ENCODE measurements at places on chromosomes 2 and 18.

DNA sequence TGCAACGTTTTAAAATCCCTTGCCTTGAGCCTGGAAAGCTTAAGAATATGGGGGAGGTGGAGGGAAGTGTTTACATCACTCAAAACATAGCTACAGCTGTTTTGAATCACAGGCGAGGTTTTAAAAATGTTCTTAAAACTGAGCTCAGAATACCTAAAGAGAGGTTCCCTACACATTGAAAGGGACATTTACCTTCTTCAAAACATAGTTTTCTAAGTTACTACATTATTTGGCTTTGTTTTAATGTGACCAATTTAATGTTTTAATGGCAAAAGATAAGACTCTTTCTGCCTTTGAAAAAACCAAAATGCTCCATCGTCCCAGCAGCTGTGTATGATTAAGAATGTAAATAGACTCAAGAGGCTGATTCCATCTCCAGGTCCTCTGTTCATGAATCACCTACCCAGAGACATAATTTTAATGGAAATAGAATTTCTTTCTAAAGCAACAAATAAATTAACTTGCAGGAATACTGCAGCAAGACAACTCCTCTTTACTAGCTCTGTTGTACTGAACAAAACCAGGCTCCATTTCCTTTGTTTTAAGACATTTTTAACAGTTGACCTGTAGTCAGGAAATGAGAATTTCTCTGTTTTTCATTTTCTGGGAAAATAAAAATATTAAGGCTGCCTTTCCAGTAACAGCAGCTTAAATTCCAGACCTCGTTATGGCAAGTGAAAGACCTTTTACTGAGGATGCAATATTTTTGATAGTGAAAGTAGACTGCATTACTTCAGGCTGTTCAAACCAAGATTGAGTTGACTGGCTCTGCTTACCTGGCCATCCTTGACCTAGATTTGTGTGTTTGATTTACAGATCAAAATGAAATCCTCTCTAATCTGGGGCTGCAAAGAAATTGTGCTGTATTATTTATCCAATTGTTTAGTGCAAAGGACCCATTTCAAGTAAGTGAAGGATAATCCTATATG lies 33.7 kb upstream of the WDR75 start:
- no peak for DNase-seq

DNA sequence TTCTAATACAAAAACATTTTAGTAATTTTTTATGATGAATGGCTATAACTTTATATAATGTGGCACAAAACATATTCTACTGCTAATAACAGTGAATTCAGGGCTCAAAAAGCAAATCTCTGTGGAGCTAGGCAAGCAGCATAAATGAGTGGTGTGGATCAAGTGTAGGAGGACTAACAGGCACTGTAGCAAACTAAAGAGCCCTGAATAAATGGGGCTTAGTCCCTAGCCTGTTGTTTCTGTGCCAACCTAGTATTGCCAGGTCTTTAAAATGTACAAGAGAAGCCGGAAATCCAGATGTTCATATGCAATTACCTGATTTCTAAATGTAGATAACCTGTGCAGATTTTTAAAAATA lies 18.5 kb downstream of the REL start:
- no peak for DNase-seq

GRCh38 chr18:34886177-34886576 lies 155.0 kb upstream of the MAPRE2 start:
- no peak for DNase-seq

GRCh38 chr2:41127351-41127750 lies 675.5 kb upstream of the SLC8A1 start:
- no peak for DNase-seq

GRCh38 chr2:37568565-37568964 lies 102.9 kb downstream of the CDC42EP3 start:
- no peak for DNase-seq

DNA sequence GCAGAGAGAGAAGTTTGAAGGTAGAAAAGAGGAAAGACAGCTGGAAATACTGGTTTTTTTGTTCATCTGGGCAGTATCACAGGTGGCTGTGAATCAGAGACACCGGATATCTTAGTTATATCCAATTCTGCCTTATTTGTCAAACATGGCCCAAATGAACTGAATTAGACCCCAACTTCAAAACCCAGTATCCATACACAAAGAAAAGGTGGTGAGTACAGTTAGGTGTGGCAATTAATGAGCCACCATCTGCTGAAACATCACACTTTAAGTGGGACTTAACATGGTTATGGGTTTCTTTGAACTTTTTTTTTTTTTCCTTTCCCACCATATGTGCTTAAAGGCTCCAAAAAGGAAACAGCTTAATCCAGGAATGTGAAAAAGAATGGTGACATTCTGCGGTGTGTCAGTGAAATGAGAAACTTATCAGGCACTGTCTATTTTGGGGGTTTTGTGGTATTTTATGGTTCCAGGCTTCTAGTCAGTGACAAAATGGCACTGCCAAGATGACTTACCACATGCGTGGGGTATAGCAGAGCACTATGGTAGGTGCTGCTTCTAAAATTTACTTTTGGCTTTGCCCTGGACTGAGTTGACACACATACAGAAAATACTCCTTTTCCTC lies 5.0 kb upstream of the TMEM178A start:
- no peak for DNase-seq

GRCh38 chr2:130827502-130828251 lies 9.0 kb upstream of the ARHGEF4 start:
- DNase-seq: no peak

DNA sequence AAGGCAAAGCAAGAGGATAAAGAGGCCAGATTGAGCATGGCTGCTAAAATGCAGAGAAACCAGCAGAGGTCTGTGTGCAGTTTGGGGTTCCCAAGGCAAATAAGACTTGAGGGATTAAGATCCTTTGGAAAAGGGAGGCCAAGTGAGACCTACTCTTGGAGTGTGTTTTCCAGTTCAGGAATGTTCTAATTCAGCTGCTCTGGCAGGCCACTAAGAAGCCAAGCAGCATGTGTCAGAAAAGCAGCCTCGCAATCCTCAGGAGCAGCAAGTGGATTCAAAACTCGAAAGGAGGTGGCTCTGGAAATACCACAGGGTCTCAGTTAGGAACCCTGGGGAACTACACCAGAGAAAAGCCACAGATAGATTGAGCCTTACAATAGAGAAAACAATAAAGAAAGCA lies 569.2 kb downstream of the METTL4 start:
- no peak for DNase-seq

DNA sequence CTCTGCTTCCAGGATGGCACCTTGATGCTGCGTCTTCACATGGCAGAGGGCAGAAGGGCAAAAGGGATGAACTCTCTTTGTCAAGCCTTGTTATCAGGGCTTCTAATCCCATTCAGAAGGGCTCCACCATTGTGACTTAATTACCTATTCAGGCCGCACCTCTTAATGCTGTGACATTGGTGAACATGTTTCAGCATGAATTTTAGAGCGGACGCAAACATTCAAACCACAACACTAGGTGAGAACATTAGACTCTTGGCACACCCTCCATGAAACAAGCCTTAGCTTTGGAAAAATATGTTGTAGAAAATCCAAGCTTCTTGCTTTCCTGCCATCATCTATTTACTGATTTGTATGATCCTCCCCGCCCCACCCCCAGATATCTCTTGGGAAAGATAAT lies 17.9 kb downstream of the DAW1 start:
- DNase-seq: no peak

DNA sequence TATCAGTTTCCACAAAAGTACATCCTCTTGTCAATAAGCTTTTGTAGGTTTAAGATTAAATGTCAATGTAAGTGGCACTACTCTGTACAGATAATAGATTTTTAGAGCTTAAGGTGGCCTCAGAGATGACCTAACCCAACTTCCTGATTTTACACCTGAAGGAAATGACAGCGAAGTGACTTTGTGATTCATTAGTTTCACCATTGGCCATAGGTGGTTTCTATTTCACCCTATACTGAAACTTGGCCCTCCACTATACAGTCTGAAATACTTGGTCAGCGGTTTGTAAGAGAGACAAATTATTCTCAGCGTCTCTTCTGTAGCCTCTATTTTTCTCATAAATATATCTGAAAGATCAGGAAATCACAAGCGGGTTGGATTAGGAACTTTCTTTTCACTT lies 330.4 kb upstream of the FAM98A start:
- no peak for DNase-seq

GRCh38 chr18:3892152-3892551 lies 442.2 kb downstream of the TGIF1 start:
- no peak for DNase-seq

GRCh38 chr18:4636967-4637366 lies 181.9 kb upstream of the DLGAP1 start:
- DNase-seq: no peak

- DNase-seq: no peak
Observed at GRCh38 chr2:185628985-185629384, 109.6 kb upstream of the FSIP2 start.

DNA sequence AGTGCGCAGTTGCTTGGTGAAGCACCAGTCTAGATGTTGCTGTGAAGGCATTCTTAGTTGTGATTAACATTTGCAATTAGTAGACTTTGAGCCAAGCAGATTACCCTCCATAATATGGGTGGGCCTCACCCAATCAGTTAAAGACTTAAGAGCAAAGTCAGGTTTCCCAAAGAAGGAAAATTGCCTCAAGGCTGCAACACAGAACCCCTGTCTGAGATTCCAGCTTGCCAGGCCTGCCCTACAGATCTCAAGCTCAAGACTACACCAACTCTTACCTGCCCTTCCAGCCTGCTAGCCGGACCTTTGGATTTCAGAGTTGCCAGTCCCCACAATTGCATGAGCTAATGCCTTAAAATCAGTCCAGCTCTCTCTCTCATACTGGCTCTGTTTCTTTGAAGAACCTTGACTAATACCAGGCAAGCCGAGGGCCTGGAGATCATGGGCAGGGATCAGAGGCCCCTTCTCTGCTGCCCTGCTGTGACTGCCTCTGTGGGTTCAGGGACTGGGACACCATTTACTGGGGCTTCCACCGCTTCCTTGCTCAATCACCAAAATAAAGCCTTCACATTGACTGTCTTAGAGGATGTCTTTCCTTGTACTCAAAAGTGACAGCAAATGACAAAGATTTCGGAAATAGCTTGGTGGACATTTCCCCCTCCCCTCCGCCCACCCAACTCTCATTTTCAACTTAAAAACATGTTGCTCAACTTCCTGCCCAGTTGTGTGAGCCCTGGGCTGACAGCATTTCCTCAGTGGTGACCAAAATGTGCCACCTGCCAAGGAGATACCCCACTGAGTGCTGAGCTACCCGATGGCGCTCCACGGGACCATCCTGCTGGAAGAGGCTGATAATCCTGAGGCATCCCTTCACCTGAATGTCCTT lies 86.7 kb downstream of the GALNT14 start:
- no peak for DNase-seq

GRCh38 chr18:58060254-58060653 lies 16.2 kb downstream of the NEDD4L start:
- no peak for DNase-seq

GRCh38 chr2:146392186-146392585 lies 1452.6 kb upstream of the ACVR2A start:
- no peak for DNase-seq

DNA sequence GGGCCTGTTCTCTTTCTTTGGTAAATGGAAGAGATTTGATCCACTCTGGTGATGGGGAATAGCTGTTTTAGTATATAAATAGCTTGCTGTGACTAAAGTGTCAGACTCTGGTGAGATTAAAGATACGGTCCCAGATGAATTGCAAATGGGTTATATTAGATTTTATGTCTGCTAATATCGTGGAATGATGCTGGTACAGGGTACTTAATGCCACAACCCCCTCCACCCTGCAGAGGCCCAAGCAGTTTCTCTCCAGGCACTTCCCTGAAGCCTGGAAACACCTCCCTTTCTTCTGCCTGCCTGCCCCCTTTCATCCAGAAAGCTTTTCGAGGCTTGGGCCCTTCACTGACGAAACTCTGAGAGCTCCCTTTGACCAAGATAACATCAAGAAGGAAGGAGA lies 21.4 kb upstream of the RFX8 start:
- no peak for DNase-seq

GRCh38 chr18:51953521-51953920 lies 386.5 kb upstream of the DCC start:
- no peak for DNase-seq

DNA sequence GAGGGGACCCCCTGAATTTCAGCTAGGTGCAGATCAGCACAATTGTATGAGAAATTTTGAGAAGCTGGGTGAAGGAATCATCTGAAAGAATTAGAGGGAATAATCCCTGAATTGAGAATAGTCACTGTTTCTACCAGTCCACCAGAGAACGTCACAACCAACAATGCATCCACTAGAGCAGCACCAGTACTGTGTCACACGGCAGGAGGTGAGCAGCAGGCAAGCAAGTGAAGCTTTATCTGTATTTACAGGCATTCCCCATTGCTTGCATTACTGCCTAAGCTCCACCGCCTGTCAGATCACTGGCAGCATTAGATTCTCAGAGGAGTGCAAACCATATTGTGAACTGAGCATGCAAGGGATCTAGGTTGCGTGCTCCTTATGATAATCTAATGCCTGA lies 40.7 kb downstream of the GDF7 start:
- no peak for DNase-seq

- no peak for DNase-seq
Observed at GRCh38 chr2:132904142-132904842, 234.3 kb upstream of the LYPD1 start.

- DNase-seq: no peak
Observed at GRCh38 chr2:19332503-19332902, 25.9 kb downstream of the OSR1 start.

DNA sequence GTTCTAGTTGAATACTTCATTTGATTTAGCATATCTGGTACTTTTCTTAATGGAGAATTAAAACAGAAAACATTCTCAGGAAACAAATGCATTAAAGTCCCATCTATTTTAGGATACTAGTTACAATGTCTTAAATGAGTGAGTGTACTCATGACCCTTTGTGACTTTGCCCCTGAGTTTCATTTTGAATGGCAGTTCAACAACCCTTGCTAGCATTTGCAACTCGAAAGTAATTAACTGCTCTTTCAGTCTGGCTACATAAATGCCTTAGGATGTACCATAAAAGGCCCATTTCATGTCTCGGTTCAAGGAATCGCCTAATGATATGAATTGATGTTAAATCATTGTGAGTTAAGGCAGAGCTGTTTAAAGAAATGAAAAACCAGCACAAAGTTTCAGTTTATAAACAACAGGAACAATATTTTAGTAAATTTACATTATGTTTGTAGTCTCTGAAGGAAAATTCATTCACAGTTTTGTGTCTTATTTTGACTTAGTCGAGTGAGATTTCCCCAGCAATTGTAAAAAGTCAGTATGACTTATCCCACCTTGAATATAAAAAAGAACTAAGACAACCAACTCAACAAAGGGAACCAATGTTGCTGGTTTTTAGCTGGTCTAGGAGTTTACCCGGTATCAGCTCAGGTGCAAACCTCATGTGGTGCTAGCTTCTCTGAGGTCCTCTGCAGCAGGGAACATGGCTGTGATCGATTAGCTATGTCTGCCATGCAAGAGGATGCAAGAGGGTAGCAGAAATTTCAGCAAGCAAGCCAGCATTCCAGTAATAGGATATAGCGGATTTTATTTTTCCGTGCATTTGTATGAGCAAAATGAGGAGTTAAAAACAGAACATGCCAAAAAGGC lies 386.2 kb downstream of the PTPRM start:
- no peak for DNase-seq

DNA sequence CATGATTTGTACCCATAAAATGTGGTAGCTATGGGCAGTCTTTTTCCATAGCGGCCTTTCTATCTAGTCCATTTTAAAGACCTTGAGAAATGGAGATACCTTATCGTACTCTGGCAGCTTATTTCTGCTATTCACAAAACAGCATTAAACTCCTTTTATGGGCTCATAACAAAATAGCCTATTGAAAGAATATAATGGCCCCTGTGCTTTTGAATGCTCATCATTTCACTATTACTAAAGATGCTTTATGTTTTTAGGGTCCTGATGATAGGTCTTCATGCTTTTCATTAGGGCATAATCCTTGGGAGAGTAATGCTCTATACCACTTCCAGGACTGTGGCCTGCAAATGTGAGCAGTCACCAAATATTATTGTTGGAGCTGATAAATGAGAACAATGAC lies 7.3 kb upstream of the TMEM178A start:
- no peak for DNase-seq
